Fibroblast of the conjunctiva (primary cell): ENCODE measurements at places on chromosomes 3 and 15.

DNA sequence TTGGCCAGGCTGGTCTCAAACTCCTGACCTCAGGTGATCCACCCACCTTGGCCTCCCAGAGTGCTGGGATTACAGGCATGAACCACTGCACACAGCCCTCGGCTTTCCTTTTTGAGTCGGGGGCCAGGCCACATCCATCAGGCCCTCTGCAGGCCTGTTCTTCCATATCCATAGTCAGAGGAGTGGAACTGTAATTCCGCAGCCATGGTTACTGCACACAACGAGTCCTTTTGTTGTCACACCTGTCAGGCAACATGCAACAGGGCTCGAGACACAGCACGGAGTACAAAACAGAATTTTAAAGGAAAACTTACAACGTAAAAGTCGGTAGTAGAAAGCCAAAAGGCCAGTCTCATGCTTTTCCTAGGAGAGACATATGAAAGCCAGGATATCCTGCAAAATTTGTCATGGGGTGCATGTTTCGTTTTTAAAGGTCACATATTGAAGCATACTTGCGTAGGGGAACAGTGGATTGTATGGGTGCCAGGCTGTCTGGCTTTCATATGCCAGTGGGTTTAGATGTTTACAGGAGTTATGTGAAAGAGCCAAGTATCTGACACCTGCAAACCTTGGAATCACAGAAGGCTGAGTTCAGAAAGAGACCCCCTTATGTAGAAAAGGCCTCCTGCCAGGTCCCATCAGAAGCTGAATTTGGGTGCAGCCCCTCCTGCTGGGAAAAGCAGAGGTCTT is 63.2 kb upstream of the LPP start:
- DNase-seq = no peak

GRCh38 chr3:37580237-37580636 is 281.4 kb upstream of the CTDSPL start:
- DNase-seq = no peak

DNA sequence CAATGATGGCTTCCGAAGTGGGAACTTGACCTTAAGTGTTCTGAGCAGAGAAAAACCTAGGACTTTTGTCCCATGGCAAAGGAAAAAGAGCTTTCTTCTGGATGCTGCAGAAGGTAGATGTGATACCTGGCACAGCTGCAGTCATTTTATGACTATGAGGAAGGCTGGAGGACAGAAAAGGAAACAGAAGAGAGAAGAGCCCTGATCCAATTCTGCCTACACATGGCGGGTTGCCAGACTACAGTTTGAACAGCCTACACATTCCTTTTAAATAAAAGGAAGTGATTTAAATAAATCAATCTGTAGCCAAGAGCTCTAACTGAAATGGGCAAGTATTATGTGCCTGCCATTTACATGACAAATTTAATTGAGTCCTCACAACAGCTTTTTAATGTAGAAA is 43.6 kb upstream of the CHRNB4 start:
- DNase-seq = no peak

DNA sequence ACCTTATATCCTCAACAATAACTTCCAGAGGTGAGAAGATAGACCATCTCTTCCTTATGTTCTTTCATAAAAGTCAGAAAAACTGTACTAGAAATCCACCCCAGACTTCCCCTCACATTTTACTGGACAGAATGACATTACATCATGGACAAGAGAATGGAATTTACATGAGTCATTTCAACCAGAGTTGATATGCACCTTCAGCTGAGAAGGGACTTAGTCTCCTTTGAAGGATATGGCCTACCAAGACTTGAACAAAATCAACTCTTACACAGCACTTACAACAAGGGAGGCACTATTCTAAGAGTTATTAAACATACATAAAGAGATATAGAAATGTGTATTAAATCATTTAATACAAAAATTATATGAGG is 380.0 kb upstream of the DPH6 start:
- DNase-seq = no peak

GRCh38 chr3:61882253-61882652 is 320.9 kb downstream of the PTPRG start:
- no peak for DNase-seq

DNA sequence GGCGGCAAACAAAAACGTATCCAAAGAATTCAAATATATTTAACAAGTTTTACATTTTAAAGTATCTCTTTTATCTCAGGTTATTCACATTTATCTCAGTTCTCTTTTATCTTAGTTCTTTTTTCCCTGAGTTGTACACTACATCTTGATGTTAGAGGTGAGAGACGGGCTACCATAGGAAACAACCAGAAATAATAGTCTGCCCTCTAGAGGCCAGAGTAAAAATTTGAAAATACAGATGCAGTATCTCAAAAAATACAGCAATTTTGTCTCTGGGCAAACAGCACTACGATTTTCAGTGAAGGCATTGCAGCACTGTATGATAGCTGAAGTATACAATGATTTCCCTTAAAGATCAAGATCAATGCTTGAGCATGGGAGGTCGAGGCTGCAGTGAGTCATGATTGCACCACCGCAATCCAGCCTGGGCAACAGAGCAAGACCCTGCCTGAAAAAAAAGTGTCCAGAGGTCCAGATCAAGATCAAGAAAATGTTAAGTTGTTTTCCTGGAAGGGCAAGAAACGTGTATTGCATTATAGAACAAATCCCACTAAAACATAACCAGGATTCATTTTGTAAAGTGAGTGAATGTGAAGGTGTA is 82.6 kb upstream of the ATP11B start:
- no peak for DNase-seq

GRCh38 chr15:73601451-73602445 is 31.4 kb downstream of the NPTN start:
- no peak for DNase-seq

- DNase-seq = peak; percentile 64
These were observed 1026.0 kb downstream of the TUSC7 start for GRCh38 chr3:117735481-117736101.

DNA sequence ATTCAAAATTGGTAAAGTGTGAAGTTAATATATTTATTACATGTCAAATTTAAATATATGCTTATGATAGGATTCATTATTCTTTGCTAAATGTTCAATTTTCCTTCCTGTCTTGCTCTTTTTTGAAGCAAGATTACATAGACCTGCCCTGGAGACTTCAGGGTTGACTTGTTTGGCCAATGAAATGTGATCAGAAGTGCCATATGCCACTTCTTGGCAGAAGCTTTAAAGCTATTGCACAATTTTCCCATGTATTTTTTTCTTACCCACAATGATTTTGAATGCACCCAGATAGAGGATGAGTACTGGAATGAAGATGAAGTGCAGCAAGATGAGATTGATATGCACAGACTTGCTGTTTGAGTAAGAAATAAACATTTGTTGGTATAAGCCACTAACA is 406.3 kb upstream of the BCHE start:
- DNase-seq = no peak

- no peak for DNase-seq
These were observed 92.3 kb upstream of the P2RY1 start for GRCh38 chr3:152742368-152743347.

DNA sequence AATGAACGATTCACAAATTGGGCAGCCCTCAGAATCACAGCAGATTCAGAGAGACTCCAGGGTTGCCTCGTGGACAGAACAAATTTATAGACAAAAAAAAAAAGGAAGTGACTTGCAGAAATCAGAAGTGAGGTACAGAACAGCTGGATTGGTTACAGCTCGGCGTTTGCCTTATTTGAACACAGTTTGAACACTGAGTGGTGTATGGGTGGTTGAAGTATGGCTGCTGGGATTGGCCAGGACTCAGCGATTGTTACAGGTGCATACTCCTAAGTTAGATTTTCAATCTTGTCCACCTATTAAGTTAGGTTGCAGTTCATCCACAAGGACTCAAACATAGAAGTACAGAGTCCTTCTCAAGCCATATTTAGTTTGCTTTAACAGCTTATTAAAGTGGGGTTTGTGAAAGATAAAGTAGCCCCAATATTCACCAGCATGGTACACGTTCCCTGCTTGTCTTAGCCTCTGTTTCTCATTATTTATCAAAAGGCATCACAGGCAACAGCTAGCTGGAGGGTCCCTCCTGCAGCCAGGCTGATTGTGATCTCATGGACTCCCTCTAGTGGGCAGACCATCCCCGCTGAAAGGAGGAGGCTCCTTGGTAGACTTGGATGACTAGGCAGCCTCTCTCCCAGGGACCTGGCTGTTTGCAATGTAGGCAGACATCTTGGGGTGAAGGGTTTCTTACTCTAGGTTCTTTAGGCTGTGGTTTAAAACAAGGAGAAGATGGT is 17.6 kb upstream of the ALDH1L1 start:
- peak; percentile 43 for DNase-seq

- DNase-seq = no peak
These were observed 174.1 kb upstream of the DPH6 start for GRCh38 chr15:35720019-35720418.

- DNase-seq = no peak
These were observed 70.7 kb downstream of the CD200R1L start for GRCh38 chr3:112776000-112776399.

- DNase-seq = no peak
These were observed 99.0 kb downstream of the TMCC1 start for GRCh38 chr3:129794311-129795185.

GRCh38 chr3:131995891-131996290 is 38.9 kb downstream of the CPNE4 start:
- DNase-seq = no peak

- DNase-seq = no peak
These were observed 1072.6 kb downstream of the ROBO2 start for GRCh38 chr3:78112291-78113010.

GRCh38 chr3:157672061-157672460 is 168.8 kb upstream of the VEPH1 start:
- no peak for DNase-seq

DNA sequence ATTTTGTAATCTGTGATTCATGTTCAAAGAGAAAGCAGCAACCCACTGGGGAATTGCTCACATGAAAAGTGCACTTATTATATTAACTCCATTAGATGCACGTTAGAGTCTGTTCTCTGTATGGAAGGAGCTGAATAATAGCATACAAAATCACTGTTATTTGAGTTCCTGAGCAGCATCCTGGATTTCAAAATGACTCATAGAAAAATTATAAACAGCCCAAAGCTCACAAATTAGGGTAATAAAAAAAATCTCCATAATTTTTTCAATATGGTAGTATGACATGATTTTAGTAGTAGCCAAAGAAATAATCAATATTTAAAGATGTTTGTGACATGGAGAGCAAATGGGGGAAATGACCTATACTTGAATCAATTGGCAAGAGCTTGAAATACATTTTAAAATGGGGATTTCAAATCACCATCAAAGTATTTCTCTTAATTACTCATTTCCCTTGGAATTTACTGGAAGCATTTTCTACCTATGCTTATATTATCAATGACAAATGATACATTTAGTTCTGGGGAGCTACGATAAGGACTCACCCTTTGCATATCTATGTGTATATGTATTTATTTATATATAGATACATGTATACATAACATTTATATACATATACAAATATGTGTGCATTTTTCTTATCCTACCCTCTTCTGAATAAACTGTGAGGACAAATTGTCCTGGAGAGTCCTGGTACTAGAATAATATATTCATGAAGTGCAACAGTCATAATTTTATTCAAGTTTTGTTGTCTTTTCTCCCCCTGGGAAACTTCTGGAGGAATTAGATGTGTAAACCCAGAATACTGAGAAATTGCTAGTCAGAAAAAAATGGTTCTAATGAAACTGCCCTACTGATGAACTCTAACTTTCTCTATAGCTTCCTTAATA is 116.3 kb downstream of the RPL22L1 start:
- peak; percentile 41 for DNase-seq

DNA sequence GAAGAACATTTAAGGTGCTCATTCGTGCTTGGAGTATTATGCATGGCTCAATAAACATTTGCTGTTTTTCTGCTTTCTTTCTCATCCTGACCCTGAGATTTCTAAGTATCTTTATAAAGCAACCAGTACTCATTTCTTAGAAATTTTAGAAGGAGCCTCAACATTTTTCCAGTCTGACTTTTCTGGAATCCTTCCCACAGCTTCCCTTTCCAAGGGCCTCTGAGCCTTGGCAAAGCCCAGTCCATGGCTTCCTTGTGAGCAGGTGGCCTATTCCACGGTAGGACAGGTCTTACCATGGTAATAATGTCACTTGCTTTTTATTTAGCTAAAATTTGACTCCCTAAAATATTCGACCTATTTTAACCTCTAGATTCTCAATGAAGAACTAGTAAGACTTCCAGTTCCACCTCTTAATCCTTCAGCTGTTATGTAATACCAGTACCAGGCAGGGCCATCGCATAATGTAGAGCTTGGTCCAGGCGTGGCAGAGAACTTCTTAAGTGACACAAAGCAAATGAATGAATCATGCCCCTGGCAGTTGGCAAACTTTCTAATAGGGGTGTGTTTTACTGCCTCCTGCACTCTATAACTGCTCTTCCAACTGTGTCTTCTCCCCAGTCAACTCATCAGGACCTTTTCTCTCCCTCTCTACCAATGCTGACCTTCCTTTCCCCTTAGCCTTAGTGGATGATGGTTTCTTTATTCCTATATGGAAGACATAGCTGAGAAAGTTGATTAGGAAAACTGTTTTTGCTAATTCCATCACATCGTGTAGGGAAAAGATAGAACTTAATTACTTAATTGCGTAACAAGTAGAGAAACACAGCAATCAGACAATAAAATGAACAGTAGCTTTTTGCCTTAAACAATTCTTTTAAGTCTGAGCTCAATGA is 894 bp upstream of the TM4SF4 start:
- DNase-seq = peak; percentile 66

- DNase-seq = no peak
These were observed 1003.3 kb upstream of the NR2F2 start for GRCh38 chr15:95327183-95327525.

DNA sequence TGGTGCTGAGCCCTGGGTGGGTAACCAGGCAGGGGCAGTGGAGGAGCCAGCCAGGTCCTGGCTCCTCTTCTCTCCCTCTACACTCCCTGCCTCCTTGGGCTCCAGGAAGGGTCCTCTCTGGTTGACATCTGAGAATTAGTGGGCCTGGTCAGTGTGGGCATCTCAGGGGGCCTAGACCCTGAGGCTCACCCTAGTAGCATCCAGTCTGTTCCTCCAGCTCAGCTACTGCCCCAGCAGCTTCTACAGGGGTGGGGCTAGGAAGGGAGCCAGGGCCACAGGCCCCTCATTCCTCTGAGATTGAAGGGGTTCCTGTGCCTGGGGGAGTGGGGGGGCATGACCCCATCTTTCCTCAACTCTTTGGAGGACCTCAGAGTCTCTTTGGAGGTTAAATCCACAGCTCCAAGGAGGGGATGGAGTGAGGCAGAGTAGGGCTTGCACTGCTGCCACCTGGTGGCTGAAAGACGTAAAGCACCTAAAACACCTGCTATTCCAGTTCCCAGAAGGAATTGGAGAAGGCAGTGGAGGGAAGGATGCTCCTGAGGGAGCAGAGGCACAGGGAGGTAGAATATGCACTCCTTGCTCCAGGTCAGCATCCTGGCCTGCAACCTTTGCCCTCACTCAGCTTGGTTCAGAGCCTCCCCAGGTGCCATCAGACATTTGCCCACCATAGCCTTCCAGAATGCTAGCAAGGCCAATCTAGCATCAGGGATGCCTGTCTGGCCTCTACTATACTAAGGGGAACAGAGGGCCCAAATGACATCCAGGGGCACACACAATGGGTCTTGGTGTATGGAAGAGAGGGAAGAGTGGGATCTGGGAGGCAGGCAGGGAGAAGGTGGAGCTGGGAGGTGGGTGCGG is 25.1 kb downstream of the C3orf18 start:
- peak; percentile 32 for DNase-seq
